ENCODE measurements at places on chromosomes 3 and 15. TPM values are rescaled to one million over a fixed set of nuclear protein-coding genes. Genes with fewer than 3 reads are reported as not detected.

DNA sequence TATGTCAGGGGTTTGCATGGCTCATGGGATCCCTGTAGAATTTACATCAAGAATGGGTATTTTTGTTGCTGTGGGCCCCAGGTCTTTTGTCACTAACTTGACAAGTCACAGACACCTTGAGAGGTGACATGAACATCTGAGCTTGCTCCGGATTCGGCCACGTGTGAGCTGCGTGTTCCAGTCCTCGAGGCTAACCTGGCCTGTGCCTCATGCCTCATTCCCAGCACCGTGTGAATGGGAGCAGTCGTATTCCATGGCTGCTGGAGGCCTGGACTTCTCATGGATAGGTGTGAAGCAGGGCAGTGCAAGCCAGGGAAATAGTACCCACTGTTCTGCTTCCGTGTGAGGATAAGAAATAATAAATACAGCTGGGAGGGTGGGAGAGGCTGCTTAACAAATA, 423.5 kb downstream of the OCA2 start:
- DNase-seq, result no peak

GRCh38 chr3:39133093-39133490, 20.3 kb downstream of the CSRNP1 start:
- no peak for DNase-seq

GRCh38 chr15:89501646-89502045, 5.3 kb upstream of the RHCG start:
- no peak for DNase-seq

GRCh38 chr3:17954801-17955200, 212.4 kb upstream of the TBC1D5 start:
- DNase-seq, result no peak

DNA sequence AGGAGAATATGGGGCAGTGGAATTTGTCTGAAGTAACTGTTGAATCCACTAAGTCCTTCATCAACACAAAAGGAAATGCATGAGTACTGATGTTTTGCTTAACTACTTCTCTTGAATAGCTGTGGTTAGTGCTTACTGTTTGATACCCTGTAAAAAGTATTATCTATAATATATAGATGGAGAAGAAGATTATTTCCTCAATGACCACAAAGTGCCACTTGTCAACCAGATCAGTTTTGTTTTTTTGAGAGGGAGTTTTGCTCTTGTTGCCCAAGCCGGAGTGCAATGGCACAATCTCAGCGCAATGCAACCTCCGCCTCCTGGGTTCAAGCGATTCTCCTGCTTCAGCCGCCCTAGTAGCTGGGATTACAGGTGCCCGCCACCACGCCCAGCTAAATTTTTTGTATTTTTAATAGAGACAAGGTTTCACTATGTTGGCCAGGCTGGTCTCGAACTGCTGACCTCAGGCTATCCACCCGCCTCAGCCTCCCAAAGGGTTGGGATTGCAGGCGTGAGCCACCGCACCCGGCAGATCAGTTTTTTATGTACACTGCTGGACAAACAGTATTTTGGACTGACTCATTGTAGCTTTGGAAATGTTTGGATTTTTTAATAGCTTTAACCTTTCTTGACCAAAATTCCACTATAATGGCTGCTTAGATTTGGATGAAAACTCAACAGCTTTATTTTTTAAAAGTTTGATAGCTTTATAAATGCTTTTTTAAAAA, 1.5 kb upstream of the RPLP1 start:
- no peak for DNase-seq

Gene GCNT3
- 0.29 TPM for total RNA-seq

Gene PLSCR5
- total RNA-seq, result not detected

Gene BAHD1
- 48.7 TPM for total RNA-seq

Gene CHST2
- 1.7 TPM for total RNA-seq

Gene GOLIM4
- total RNA-seq, result 1.5 TPM

Gene MOBP
- not detected for total RNA-seq

All from T-cell (primary cell).